ENCODE measurements at places on chromosomes 12 and 14. TPM values are rescaled to one million over a fixed set of nuclear protein-coding genes. Genes with fewer than 3 reads are reported as not detected.

GRCh38 chr12:116200812-116201211 lies 76.7 kb downstream of the MED13L start:
- DNase-seq, result peak; percentile 36

GRCh38 chr12:2343681-2344080 lies 290.9 kb downstream of the CACNA1C start:
- no peak for DNase-seq

- peak; percentile 10 for DNase-seq
These were observed 77.0 kb downstream of the BICD1 start for GRCh38 chr12:32183650-32184049.

- no peak for DNase-seq
These were observed at the start of gene TCL1A for GRCh38 chr14:95713596-95714371. Gene TCL1A (minus strand): TSS chr14:95714125. CDS start chr14:95714066, 59 bp downstream.

- DNase-seq, result no peak
These were observed 233.0 kb downstream of the EGLN3 start for GRCh38 chr14:33717866-33718265.

- DNase-seq, result no peak
These were observed 9.4 kb upstream of the PTGR2 start for GRCh38 chr14:73842201-73842600.

GRCh38 chr12:120118321-120119061 lies 1.9 kb upstream of the RAB35 start:
- peak; percentile 15 for DNase-seq

- peak; percentile 57 for DNase-seq
These were observed 14.2 kb upstream of the TXNRD1 start for GRCh38 chr12:104201238-104202001.

DNA sequence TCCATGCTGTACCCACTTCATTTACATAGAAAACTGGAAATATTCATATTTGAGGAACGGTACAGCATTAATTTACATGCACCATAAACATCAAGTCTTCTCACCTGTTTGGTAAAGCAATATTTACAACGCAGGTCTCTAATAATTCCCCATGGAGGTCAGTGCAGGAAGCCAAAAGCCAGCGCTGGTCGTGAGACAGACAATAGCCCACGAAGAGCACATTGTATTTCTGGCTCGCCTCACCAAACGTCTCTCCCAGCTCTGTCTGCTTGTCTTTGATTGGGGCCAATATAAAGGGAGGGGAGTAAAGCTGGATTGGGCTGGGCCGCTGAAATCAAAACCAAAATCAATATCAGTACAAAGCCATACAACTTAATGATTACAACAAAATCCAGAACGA lies 302.1 kb downstream of the MED13L start:
- no peak for DNase-seq

- DNase-seq, result no peak
These were observed 19.4 kb downstream of the GRIN2B start for GRCh38 chr12:13961971-13962370.

DNA sequence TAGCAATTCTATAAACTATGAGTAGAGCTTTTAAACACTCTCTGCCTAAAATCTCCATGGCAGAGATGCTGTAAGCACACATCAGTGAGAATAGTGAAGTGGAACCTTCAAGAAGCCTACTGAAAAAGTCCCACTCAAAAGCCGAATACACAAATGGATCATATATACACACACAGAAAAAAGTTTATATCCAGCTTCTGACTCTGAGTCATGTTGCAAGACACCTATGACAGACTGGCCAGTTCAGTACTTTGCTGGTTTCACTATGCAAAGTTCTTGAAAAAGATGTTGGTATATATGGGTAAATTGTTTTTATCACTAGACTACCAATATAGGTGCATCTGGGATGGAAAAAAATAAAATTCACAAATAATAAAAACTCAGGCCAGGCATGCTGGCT lies 126.1 kb downstream of the KCNK10 start:
- no peak for DNase-seq

PLEKHD1 gene
- total RNA-seq, result not detected

TRAFD1 gene
- 29.0 TPM for total RNA-seq

AHNAK2 gene
- total RNA-seq, result 88.2 TPM

SYNDIG1L gene
- not detected for total RNA-seq

Measured in LHCN-M2 (cell line).